ENCODE measurements at places on chromosomes 3 and 15.

- no peak for DNase-seq
Measured at GRCh38 chr3:113912552-113913236, 35.1 kb upstream of the ZDHHC23 start.

- no peak for DNase-seq
Measured at GRCh38 chr3:39485547-39485946, 18.1 kb downstream of the MOBP start.

- DNase-seq: no peak
Measured at GRCh38 chr3:123628996-123629746, 44.3 kb upstream of the HACD2 start.

- DNase-seq: no peak
Measured at GRCh38 chr15:96183867-96184266, 146.6 kb upstream of the NR2F2 start.

DNA sequence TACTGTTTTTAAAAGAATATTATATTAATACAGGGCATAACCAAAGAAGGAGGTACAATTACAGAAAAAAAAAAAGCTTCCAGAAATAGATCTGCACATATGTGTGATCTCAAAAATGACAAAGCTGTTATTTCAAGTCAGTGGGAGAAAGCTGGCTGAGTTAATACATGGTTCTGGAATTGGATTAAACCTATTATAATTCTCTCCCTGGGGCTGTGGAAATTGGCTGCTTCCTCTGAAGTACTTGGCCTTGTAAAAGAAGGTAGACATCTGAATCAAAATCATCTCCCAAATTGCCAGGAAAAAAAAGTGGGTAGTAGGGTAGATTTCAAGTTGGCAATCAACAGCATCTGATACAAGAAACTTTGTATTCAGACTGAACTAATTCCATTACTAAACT, 723.9 kb upstream of the ALCAM start:
- no peak for DNase-seq

GRCh38 chr15:73985101-73985873, 6.8 kb downstream of the STOML1 start:
- DNase-seq: no peak

DNA sequence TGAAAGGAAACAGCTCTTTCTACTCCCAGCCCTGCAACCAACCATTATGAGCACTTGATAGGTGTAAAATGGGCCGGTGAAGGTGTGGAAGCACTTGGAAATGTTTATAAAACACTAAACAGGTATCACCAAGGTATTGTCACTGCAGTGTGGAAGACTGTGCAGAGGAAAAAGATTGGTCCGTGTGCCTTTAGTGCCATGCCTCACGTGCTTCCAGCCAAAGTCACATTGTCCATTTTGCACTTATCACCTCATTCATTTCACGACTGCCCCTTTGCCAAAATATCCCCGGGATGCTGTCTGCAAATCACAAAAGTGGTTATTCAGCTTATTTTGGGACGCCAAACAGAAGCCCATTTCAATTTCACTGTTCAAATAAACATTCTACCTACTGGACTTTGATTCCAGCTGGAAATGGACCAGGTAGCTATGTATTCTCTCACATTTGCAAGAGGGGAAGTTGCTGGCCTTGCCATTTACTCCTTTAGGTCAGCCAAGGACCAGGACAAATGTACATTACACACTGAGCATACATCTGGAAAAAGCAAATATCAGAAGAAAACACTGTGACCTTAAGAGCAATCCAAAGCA, 58.4 kb downstream of the ARRDC4 start:
- DNase-seq: no peak

- no peak for DNase-seq
Measured at GRCh38 chr3:48503401-48504050, 448 bp downstream of the SHISA5 start.

DNA sequence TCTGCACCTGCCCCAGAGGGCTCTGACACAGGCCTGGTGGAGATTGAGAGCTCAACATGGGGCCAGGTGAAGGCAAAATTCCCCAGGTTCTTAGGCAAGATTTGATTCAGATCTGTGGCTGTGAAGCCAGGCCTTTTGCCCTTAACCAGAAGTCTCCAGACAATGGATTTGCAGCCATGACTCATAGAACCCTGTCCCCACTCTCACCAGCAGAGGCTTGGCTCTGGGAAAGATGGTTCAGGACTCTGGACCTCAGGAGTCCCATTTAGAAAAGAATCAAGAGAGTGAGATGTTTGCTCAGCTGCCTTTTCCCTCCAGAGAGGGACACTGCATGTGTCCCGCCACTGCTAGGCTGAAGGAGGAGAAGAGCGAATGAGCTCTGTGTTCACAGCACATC, 361.4 kb upstream of the ICE2 start:
- DNase-seq: no peak

- no peak for DNase-seq
Measured at GRCh38 chr3:64837126-64837738, 149.4 kb upstream of the ADAMTS9 start.

All from GM12892 (cell line).